ENCODE measurements at places on chromosomes 7 and 10.

DNA sequence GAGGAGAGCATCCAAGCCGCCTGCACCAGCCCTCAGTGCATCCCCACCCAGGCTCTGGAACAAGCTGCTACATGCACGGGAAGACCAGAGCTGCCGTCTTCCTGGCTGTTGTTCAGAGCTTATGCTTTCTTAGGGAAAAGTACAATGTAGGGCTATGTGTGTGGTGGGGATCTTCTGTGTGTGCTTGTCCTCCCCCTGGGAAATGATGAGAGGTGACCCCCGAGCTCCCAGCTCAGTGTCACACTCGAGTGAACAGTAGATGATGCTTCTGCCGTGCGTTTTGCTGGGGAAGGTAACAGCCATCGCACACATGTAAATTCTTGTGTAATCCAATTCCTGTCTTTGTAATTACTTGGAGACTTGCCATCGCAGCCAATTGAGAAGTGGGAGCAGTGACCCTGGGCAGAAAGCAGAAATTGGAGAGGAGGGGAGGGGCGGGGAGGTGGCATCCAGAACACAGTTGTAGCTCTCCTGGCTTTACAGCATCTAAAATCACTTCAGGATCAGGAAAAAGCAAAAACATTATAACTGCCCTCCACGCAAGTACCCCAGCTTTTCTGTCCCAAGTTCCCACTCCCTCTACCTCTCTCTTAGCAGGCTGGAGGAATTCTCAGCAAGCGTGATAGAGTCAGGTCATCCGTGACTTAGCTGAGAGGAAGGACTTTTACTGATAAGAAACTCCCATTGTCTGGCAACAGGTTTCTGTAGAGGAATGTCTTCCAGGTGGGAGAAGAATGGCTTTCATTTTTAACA, 149.6 kb downstream of the TCF7L2 start:
- DNase-seq = no peak

DNA sequence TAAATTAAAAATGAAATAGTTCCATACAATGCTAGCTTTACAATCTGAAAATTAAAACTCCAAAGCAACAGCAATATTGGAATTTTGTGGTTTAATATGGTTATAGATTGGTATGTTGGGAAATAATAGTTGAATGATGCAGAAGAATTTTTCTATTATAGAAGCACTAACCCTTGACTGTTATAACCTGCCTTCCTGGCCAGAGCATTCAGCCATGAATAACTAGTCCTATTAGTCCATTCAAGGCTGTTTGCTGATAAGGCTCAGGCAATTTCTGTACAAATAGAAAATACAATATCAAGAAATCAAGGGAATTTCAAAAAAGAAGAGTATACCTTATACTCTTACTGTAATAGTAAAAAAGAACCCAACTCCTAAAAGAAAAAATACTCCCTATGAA, 101.6 kb upstream of the SP4 start:
- no peak for DNase-seq

DNA sequence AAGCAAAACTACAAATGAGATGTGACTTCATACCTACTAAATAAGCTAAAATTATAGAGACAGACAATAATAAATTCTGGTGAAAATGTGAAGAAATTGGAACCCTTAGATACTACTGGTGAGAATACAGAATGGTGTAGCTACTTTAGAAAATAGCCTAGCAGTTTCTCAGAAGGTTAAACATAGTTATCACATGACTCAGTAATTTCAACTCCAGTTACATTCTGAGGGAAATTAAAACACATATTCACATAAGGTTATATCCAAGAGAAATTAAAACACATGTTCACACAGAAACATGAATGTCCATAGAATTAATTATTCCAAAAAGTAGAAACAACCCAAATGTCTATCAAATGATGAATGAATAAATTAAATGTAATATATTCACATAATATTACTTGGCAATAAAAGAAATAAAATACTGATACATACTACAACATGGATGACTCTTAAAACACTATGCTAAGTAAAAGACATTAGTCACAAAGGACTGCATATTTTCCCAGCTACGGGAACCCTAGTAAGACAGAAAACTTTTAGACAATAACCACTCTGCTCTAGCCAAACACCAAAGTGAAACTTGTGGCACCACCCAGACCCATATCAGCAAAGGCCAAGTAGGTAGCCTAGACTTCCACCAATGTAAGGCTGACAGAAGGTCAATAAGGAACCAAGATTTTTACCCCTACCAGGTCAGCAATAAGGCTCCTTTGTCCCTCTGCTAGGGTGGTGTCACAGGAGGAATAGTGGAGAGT, 25.1 kb downstream of the SLC25A40 start:
- DNase-seq = no peak

GRCh38 chr7:91957823-91958222, 17.2 kb downstream of the AKAP9 start:
- no peak for DNase-seq

DNA sequence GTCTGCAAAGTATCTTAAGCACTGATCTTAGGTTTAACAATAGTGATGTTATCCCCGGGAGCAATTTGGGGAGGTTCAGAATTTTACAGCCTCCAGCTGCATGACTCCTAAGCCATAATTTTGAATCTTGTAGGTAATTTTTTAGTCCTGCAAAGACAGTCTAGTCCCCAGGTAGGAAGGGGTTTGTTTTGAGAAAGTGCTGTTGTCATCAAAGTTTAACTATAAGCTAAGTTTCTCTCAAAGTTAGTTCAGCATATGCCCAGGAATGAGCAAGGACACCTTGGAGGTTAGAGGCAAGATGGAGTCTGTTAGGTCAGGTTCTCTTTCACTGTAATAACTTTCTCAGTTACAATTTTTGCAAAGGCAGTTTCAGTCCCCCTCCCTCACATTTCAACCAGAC, 79.0 kb upstream of the LRGUK start:
- no peak for DNase-seq
